IPS DF 6.9 (cell line): ENCODE measurements at places on chromosomes 4 and X.

- DNase-seq: no peak
Measured at GRCh38 chrX:13102636-13103035, 58.2 kb upstream of the FAM9C start.

GRCh38 chr4:155062948-155063347 lies 145.5 kb upstream of the NPY2R start:
- no peak for DNase-seq

- DNase-seq: no peak
Measured at GRCh38 chrX:57595381-57595811, 3.6 kb downstream of the ZXDB start.

GRCh38 chr4:141909541-141909940 lies 273.2 kb downstream of the IL15 start:
- no peak for DNase-seq

DNA sequence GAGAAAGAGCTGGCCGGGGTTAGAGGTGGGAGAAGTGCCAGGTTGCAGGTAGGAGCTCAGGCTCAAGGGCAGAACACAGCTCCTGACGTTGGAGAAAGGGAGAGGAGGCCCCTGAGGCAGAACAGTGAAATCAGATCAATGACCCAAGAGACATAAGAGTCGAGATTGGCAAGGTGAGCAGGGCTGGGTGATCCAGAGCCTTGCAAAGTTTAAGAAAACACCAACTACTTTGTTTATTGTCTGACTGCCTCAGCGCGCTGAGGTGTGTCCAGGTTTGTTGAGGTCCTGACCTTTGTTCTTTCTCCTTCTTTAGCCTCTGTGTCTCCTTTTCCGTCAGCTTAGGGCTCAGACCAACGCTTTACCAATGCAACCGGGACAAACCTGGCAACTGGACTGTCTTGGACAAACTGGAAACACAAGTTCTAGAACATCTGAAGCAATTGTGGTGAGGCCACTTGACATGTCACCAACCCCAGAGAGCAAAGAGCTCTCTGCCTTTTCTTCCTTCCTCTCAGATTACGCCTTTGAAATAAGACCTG lies 28.3 kb downstream of the CHRNA9 start:
- no peak for DNase-seq

DNA sequence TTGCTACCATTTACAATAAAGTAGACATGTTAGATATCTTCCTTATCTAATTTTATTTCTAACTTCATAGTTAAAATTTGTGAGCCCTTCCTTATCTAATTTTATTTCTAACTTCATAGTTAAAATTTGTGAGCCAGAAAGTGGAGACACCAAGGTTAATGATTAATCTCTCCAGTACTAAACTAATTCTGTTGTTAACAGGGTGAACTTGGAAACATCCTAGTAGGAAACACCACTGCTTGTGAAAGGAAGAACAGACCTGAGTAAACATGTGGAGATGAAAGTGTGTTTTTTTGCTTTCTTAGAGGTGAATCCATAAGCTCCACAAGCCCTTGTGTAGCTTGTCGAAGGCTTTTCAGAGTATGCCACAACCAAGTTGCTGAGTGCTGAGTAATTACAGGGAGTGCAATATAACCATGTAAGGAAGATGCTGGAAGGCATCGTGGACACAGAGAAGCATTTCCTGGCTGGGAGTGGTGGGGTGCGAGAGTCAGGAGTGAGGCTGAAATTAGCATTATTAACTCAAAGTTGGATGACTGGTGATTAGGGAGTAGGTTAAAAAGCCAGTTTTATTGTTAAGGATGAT lies 118.6 kb upstream of the NEIL3 start:
- DNase-seq: no peak

- DNase-seq: no peak
Measured at GRCh38 chr4:10275696-10276095, 159.1 kb upstream of the WDR1 start.

- DNase-seq: no peak
Measured at GRCh38 chr4:113851816-113852215, 90.3 kb upstream of the CAMK2D start.

DNA sequence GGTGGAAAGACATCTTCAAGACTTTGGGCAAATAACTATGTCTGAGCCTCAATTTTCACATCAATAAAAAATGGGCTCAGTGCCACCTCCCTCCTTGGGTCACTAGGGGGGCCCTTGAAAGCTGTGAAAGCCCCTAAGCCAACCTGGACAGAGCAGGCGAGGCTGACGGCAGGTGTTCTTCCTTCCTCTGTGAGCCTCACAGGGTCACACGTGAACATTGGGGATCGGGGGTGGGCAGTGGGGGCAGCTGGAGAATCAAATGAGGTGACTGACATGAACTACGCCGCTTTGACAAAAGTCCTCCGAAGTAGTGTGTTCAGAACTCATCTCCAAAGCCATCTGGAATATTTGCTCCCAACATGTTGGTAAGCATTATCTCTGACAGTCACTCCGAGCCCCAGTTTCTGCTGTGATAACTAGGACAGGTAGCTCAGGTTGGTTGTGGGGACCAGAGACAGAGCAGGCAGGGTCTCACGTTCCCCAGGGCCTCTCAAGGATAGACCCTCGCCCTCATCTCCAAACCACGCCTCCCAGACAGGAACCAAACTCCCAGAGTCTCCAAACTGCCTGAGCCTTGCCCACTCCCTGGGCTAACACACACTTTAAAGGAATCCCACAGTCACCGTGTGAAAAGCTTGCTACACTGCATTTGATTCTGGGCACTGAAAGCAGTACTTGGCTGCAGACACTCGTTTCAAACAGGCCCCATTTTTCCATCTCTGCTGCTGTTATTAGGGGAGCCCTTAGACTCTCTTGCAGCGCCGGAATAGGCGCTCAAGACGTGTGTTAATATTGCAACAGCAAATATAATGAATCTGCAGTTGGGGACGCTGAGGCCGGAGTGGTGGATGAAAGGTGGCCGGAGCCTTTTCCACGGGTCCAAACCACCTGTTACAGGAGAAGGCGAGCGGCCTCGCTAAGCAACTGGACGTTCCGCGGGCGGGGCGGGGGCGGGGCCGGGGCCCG lies 717 bp upstream of the WFS1 start:
- DNase-seq: no peak

GRCh38 chrX:55120761-55121358 lies 32.0 kb downstream of the PAGE2 start:
- DNase-seq: no peak

DNA sequence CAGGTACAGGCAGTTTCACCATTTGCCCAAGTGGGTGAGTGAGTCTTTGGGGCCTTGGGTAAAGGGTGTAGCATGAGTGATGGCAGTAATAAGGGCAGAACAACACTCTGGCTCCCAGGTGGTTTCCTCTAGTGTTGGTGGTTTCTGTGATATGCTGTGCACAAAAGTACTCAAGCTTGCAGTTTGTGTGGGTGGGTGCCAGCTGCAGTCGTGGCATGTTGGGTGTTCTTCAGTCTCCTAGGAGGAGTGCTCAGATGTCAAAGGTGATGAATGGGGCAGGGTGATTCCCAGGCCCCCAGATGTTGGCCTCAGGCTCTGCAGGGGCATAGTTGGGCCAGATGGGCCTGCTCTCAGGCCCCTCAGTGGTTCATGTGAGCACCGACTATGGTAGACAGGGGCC lies 166.1 kb upstream of the KLF8 start:
- DNase-seq: no peak

DNA sequence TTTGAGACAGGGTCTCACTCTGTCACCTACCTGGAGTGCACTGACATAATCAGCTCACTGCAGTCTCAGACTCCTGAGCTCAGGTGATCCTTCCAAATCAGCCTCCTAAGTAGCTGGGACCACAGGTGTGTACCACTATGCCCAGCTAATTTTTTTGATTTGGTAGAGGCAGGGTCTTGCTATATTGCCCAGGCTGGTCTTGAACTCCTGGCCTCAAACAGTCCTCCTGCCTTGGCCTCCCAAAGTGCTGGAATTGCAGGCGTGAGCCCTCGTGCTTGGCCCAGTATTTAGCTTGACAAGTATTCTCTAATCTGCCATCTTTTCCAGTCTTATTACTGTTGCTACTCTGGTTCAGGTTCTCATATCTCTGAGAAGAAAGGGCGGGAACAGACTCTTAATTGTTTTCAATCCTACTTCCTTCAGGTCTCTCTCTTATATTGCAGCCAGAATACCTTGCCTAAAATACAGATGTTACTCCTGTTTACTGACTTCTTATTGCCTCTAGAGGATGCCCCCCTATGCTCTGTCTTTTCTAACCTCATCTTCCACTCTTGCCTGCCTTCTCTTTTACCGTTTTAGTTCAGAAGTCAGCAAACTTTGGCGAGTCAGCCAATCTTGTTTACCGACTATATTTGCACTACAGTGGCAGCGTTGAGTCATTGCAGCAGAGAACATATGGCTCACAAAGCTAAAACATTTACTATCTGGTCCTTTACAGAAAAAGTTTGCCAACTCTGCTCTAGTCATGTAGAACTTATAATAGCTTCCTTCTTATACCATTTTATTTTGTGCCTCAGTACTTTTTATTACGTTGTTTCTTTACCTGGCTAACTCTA lies 19.0 kb downstream of the MRPL1 start:
- no peak for DNase-seq

DNA sequence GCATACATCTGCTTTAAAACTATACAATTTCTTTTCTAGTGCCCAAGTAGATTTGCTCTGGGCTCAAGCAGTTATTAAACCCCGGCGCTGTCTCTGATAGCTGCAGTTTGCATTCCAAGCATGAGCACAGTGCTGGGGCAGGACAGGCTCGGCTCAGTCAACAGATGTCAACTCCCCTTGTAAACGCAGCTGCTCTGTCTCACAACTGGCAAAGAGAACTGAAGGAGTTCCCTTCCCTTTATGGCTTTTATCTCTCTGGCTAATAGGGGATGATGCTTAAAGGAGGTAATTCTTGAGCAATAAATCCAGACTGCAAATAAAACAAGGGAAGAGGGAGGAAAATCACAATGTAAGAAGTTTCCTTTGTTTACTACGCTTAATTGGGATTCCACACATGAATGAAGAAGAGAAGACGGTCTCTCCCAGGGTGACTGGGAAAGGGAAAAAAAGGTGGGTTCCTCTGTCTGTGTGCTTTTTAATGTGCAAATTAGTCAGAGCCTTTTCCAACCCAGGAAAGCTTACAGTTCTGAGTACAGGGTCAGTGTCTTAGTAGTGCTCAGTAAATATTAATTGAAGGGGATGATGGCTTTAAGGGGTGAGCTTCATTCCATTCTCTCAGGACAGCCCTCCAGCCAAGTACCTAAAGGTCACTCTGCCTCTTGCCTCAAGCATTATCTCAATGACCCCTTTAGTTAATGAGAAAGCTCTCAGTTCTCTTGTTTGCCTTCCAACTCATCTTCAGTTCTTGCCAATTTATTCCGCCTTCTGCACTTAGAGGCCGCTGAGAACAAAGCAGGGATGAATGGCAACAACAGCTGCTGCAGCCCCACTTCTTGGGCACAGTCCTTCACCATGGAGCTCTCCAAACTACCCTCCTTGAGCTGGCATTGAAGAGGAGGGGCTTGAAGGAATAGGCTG lies 155.7 kb upstream of the JADE1 start:
- no peak for DNase-seq

DNA sequence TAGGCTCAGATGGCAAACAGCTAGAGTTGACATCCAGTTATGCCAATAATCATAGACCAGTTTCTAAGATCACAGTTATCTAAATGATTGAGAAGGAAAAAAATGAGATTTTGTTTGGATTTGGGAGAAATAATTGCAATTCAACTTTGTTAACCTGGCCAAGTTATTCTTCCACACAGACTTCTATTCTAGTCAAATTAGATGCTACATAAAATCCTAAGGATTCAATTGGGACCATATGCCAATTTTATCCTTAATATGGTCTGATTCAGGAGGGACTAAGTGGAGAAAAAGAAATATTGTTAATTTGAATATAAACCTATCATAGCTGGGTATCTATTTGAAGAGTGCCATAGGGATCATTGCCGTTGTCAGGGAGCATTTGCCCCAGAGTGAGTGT lies 178.3 kb upstream of the SLC7A11 start:
- DNase-seq: no peak

- no peak for DNase-seq
Measured at GRCh38 chr4:91359041-91360031, 944.4 kb upstream of the GRID2 start.

GRCh38 chrX:54182194-54182863 lies 725 bp downstream of the FAM120C start:
- no peak for DNase-seq

- DNase-seq: no peak
Measured at GRCh38 chr4:150366487-150366999, 215.4 kb upstream of the MAB21L2 start.

DNA sequence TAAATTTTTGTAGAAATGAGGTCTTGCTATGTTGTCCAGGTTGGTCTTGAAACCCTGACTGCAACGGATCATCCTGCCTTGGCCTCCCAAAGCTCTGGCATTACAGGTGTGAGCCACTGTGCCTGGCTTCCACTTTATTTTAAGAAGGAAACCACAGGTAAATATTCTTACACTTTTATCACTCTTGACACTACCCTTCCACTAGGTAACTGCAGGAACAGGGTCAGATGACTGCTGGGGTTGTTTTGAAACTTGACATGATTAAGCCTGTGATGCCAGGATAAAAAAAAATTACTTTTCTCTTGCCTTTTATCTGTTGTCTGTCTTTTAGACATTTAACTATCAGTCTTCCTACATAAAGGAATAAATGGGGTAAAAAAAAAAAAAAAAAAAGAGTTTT lies 43.5 kb downstream of the COQ2 start:
- no peak for DNase-seq

DNA sequence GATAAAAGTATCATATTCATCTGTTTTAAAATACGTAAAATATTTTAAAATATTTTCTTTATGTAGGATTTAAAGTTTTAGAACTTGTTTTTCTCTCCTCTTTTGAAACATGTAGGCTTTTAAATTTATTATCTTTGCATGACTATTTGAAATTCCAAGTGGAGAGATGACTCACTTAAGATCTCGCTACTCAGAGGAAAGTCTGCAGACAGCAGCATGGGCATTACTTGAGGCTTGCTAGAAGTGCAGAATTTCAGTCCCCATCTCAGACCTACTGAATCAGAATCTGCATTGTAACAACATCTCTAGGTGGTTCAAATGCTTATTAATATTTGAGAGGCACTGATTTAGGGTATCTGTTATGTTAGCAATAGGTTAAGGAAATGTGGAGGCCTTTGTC lies 225.7 kb upstream of the ARX start:
- DNase-seq: no peak

DNA sequence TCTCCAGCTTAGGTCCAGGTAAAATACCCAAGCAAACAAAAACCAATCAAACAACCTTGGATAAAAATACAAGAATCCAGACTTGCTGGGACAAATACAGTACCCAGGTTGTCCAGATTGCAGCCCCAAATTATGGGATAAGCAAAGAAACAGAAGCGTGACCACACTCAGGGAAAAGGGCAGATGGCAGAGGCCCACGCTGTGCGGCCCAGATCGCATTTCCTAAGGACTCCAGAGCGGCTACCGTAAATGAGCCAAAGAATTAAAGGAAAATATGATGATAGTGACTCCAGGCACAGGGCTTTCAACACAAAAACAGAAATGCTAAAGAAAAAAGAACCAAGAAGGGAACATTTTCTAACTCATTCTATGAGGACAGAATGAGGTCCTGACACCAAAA lies 50.3 kb downstream of the FGFRL1 start:
- DNase-seq: no peak
